Activated CD4-positive, CD25-positive, alpha-beta regulatory T cell treated with anti-CD3 and anti-CD28 coated beads, Interleukin-2, amount 50 U/mL, for 72 hours (primary cell): ENCODE measurements at places on chromosomes 12 and 14.
A peak's percentile ranks its signal among the peaks of the same experiment; 100 is the strongest.

- DNase-seq: no peak
These were observed 85.3 kb upstream of the OVCH1 start for GRCh38 chr12:29582677-29583272.

GRCh38 chr12:33944703-33945437, 77.4 kb upstream of the ALG10 start:
- no peak for DNase-seq

- DNase-seq: no peak
These were observed 40.2 kb upstream of the RPL10L start for GRCh38 chr14:46691819-46692218.

DNA sequence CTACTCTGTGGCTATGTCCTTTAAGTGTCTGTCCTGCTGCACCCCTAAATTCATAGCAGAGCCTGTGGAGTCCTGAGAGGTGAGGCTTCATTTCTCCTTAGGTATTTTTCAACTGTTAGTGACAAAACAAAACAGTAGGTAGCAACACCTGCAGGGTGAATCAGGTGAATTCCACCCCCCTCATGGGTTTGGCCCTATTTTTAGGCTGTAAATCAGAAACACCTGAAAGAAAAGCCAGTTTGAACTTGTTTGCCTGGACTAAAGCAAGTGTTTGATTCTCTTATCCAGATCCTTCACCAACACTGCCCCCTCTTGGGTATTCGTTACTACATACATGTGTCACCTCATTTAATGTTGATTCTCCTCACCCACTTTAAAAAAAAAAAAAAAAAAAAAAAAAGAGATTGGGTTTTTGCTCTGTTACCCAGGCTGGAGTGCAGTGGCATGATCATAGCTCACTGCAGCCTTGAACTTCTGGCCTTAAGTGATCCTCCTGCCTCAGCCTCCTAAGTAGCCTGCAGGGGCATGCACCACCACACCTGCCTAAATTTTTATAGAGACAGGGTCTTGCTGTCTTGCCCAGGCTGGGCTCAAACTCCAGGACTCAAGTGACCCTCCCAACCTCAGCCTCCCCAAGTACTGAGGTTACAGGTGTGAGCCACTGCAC, 10.3 kb downstream of the TBPL2 start:
- no peak for DNase-seq

DNA sequence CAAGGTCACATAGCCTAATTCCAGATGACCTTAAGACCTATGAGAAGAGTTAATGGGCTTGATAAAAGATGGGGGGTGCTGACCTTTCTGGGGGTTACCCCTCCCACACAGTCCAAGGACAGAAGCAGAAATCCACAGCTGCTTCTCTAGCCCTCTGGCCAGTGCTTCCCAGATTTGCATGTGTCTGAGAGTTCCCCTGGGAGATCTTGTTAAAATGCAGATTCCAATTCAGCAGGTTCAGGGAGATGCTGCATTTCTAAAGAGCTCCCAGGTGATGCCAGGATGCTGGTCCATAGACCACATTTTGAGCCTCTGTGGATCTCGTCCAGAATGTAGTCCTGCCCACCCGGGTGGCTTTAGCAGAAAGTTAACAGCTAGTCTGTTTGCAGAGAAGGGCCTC, 82.1 kb downstream of the WSCD2 start:
- no peak for DNase-seq

DNA sequence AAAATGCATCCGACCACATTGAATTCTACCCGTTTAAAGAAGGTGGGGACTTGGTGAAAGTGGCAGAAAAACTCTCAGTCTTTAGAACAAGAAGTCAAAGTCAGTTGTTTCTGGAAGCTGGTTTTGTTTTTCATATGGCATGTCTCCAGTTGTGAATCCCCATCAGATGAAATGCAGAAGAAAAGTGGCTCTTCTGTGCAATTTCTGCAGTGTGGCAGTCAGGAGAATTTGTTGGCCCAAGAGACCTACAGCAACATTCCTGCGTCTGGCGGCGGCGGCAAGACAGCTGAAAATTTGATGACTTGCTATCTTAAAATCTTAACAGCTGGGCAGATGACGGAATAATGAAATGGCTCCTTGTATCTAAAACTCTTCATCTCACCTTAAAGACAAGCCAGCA, 201.5 kb downstream of the FOXN3 start:
- no peak for DNase-seq

DNA sequence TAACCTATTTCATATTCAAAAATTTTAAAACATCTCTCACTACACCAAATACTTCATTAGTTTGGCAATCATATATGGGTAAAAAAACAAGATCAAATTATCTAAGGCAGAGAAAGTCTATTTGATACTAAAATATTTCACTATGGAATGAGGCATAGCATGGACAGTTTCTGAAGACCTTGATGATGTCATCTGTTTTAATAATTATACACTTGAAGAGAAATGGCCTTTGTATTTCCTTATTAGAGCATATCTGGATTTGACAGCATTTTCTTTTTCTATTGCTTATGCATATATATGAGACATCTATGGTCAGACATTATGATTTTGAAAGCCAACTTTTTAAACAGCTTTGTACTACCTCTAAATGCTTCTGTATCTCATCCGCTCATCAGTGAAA, 88.6 kb downstream of the DDHD1 start:
- DNase-seq: no peak

DNA sequence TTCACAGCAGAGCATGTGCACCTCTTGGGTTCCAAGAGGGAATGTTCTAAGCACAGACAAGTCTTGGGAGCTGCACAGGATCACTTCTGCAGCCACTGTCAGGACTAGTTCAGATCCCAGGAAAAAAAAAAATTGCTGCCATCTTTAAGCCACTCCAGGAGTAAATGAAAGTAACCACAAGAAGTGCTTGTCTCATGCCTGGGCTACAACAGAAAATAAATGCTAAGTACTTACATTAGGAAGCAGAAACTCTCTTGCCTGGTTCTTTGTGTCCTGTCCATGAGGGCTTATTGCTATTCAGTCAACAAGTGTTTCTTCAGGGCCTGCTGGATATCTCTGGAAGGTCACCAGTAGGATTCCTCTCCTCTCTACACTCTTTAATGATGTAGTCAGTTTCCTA, 176.1 kb downstream of the KTN1 start:
- DNase-seq: no peak

GRCh38 chr12:52310622-52311284, 10.4 kb downstream of the KRT83 start:
- no peak for DNase-seq

DNA sequence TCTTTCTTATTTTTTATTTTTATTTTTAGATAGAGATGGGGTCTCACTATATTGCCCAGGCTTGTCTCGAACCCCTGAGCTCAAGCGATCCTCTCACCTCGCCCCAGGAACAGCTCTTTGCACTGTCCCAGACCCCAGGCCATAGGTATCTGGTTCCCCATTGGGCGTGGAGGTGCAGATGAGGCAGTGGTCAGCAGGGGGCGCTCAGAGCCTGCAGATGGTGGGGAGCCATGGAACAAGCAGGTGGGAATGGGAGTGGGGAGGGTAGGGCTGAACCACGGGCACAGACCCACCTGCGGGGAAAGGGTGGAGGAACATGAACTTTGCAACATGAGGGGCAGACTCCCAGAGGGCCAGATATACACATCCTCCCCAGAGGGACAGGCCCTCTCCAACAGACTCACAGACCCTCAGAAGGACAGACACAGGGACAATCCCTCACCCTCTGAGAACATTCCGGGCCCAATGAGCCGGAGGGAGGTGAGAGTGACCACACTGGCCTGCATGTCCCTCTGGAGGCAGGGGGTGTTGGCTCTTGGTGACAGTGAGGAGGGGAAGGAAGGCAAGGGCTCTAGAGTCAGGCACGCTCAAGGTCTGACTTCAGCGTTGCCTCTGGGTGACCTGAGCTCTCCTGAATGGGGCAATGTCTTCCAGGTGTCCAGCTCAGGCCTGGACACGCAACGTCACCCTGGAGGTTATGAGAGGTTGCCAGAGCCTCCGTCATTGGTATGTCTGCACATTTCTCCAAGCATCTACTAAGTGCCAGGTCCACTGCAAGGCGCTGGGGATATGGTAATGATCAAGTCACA, 34.9 kb downstream of the KRT80 start:
- DNase-seq: peak; percentile 80

GRCh38 chr12:80299976-80300375, 144.1 kb upstream of the PTPRQ start:
- DNase-seq: no peak

GRCh38 chr14:71135911-71136310, 228.7 kb downstream of the PCNX1 start:
- DNase-seq: no peak

DNA sequence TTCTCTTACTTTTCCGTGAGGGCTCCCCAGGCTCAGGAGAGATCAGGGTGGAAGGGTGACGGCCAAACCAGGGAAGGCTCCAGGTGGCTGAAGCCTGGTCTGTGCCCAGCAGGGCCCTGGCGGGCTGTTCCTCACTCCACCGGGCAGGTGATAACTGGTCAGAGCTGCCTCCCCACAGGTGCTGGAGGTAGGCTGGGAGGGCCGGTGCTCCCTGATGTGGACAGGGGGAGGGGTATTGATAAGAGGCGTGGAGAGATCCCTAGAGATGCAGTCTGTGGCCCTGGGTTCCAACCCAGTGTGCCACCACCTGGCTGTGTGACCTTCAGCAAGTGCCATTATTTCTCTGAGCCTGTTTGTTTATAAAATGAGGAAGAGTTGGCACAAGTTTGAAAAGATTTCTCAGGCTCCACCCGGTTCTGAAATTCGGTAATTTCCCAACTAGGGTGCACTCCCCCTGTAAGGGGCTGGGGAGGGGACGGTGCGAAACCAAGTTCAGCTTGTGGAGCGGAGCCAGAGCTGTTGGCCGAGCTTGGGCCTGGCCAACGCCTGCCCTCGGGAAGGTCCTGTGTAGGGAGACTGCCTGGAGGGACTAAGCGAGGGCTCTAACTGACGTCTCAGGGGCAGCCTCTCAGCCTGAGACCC, 1.0 kb upstream of the NR4A1 start:
- DNase-seq: no peak

- DNase-seq: no peak
These were observed 1.4 kb downstream of the SERPINA11 start for GRCh38 chr14:94451091-94451771.

- no peak for DNase-seq
These were observed 64.8 kb downstream of the DACT1 start for GRCh38 chr14:58702441-58703160.

DNA sequence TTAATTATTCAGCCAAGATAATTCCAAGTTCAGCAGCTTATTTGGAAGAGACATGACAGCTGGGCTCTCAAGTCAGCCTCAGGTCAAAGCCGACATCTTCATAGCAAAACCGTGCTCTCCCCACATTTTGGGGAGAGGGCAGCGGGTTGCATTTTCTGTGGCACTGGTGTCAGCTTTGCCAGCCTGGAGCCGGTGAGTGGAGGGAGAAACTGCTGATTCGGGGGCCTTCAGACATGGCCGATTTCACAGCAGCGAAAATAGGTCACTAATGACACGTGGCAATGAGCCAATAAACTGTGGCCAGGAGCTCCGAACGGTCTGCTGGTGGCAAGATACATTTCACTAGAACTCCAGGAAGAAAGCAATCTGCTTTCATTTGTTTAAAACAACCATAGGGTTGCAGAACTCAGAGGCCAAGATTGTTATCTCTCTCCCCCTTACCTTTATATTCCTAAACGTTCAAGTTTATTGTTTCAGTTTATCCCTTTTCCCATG, 173.2 kb downstream of the CAND1 start:
- DNase-seq: no peak

DNA sequence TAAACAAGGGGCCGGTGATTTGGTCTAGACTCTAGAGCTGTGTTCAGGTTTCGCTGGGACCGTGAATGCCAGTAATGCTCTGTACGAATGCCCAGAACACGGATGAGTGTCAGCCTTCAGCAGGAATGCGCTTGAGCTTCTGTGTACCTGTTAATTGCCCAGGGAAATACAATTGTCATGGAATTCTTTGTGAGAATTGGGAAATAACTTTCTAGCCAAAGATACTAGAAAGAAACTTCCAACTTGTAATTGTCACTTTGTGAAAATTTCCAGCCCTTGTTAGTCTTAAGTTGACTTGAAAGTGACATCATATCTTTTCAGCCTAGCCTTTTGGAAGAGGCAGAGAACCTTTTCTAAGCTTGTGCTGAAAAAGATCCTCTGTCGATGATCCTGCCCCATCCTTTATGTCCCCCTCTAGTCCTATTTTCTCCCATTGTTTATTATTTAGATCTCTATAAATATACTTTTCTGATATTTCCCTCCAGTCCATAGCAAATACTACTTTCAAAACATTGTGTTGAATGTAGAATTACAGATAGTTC, 2.7 kb downstream of the CHST11 start:
- DNase-seq: no peak

DNA sequence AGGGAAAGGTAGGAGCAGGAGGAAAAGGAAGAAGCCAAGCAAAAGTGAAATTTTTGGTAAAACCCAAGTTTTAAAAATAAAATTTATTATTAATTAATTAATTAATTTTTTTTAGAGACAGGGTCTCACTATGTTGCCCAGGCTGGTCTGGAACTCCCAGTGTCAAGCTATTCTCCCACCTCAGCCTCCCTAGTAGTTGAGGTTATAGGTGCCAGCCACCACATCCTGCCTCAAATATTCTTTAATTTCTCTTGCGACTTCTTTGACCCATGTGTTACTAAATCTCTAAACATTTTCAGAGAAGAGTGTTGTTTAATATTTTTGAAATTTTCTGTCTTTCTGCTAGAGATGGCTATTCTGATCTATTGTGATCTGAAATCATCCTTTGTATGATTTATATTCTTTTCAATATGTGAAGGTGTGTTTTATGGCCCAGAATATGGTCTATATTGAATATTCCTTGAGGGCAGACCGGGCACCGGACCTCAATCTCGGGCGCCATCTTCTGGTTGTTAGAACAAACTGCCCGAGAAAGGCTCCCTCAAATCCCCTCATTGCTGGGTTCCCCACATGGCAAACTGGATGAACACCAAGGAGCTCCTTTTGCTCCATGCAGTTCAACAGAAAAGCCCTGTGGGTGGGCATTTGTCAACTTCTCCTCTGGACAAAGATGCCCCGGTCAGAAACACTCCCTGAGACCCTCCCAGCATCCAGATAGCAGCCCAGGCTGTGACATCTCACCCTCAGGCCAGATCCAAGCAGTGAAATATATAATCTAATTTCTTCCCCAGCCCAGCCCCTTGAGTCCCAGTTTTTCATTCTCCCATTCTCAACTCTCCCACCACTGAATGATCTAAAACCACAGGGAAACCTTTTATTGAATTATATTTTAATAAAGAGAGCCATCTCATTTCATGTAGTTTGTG, 110.5 kb downstream of the ASCL4 start:
- peak; percentile 37 for DNase-seq
